Esophagus muscularis mucosa (tissue), 4 donors: ENCODE measurements at places on chromosomes 16 and 17.

DNA sequence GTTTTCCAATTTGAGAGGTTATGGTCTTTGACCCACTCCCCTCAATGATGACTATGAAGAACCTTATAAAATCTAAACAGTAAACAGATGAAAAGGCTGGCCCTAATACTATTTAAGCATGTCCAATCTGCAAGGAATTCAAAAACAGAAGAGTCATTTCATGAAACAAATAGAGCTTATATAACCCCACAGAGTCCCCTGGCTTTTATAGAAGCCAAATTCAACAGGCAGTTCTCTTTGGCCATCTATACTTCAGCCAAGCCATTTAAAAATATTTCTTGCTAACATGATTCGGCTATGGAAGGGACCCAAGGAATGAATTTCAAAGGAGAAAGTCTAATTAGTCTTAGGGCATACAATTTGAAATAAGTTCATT, 43.4 kb downstream of the SPOP start:
- DNase-seq, result no peak

DNA sequence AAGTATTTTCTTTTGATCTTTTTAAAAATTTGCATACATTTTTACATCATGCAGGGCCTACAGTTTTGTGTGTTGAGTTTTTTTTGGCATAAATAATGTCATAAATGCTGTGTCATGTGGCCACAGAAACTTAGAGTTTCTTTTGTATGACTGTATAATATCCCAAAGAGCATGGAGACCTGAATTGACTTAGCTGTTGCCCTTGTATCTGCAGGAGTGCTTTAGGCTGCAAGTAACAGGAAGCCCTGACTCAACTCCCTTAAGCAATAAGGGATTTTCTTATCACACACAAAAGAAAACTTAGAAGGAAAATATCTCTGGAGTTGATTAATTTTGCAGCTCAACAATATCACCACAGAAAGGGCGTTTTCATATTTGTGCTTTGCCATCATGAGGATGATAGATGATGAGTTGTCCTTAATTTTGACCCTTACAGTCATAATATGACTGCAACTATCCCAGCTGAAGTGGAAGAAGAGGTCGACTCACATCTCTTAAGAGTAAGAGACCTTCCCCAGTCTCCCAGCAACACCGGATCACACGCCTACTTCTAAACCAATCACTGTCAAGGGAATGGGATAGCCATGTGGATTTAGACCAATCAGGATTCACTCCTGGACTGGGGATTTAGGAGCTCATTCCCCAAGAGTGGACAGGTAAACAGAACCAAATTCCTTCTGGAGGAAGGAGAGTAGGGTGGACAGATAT, 138.9 kb downstream of the GSG1L start:
- no peak for DNase-seq

GRCh38 chr16:79988721-79989220, 388.2 kb upstream of the MAF start:
- DNase-seq, result no peak

DNA sequence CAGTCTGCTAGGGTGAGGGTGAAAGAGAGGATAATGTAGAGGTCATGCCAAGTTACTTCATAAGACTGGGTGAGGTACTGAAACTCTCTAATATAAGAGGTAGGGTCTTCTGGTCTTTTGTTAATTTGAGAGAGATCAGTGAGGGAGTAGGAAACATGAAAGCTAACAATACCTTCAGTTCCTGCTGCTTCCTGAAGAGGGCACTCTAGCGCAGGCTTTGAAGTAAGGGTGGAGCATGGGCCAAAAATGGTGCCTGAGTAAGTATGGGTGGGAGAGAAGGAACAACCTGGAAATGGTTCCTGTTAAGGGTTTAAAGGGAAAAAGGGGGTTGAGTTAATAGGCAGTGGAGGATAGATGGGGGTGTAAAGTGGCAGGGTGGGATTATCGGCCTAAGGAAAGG, 2449.5 kb downstream of the TP53TG3F start:
- DNase-seq, result peak; percentile 45

DNA sequence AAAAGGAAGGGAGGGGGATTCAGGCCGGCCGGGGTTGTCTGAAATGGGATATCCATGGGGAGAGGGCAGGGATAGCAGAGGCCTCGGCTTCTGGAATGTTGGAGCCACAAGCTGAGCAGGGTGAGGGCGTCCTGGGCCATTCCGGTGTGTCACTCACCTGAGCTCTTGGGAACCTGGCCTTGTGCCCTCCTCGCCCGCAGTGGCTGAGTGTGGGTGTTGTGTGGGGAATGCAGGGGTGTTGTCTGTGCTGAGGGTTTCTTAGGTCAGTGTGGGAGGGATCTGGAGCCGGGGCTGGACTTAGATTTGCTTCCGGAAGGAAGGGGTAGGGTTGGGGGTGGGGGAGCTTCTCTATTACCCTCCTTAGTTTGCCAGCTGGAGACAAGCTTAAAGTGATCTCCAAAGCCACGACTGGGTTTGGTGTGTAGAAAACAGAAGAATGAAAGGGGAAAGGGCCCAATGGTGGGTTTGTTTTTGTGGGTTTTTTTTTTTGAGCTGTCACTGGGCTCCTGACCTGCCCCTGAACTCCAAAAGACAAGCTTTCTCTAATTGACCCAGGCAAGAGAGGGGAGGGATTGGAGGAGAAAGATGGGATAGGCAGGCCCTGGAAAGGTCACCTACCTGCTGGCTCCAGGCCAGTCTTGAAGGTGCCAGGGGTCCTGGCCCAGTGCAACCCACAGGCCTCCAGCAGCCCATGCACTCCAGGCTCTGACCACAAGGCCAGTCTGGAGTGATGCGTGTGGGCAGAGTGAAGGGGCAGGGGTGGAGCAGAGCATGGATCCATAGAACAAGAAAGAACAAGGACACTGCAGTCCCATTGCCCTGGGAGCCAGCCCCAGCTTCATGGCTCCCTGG, at the start of gene SULT1A2:
Gene SULT1A2, minus strand, starts transcription at position 211 of the 852 bp plus-strand sequence. CDS start 1,120 bp downstream, outside the sequence.
- DNase-seq, result no peak

- no peak for DNase-seq
Measured at GRCh38 chr16:27798241-27798640, 248.3 kb downstream of the KATNIP start.

GRCh38 chr16:19524616-19525384, 1.1 kb downstream of the CCP110 start:
- no peak for DNase-seq

- DNase-seq, result no peak
Measured at GRCh38 chr16:88880226-88881006, 14.0 kb upstream of the PABPN1L start.

DNA sequence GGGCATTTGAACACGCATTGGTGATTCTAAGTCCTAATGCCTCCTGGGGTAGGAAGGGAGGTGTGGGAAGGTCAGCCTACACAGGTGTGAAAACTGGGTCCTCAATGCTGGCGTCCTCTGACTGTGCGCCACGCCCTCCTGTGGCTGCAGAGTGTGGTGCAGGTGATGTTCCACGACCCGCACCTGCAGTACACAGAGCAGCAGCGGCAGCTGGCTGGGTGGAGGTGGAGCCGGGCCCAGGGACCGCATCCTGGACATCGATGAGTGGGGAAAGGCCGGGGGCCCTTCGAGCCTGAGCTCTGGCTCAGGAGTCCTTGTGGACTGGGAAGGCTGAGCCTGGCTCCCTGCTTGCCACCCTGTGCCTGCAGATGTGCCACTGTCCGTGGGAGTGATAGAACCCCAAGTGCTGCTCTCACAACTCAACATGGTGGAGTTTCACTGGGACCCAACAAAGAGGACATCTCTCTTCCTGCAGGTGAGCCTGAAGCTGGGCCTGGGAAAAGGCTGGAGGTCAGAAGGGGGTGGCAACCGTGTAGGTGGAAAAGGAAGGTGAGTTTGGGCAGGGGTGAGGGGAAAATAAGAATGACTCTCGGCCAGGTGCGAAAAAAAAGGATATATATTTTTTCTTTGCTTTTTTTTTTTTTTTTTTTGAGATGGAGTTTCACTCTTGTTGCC, 14.0 kb upstream of the STAC2 start:
- DNase-seq, result no peak

DNA sequence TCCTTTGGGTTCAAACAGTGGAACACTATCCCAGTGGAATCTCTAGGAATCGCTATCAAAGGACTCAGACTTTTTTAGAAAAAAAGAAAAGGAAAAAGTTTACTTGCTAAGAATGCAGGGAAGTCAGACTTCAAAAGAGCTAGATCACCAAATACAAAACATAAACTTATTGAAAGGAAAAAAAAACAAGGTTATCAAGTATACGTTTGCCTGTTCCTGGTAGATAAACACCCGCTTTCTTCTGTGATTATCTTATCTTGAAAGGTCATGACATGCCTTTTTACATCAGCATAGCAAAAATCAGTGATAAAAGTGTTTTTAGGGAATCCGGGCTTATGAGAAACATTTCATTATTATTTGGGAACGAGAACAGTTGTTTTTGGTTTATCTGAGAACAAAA, 129.3 kb upstream of the TMEM97 start:
- no peak for DNase-seq

- DNase-seq, result no peak
Measured at GRCh38 chr16:12327971-12328726, 351.6 kb downstream of the SNX29 start.

GRCh38 chr17:81094509-81095382, 59.8 kb downstream of the BAIAP2 start:
- DNase-seq, result peak; percentile 97

DNA sequence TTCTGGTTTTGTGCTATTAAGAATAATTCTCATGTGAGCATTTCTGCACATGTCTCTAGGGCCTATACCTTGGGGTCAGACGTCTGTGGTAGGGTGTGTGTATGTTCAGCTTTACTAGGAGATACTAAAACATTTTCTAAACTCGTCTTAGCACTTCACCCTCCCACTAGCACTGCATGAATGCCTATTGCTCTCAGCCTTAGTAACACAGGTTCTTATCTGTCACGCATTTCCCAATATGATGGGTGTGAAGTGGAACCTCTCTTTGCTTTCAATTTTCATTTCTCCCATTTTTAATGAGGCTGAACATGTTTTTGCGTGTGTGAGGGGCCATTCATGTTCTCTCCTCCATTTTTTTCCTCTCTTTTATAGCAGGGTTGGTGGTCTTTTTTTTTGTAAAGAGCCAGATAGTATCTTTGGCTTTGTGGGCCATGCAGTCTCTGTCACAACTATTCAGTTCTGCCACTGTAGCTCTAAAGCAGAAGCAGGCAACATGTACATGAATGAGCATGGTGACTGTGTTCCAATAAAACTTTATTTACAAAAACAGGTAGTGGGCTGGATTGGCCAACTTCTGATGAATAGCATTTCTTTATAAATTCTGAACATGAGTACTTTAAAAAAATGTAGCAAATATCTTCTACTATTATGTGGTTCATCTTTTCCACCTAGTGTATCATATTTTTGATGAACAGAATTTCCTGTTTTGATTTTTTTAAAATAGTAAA, 354.0 kb downstream of the XYLT1 start:
- no peak for DNase-seq

- DNase-seq, result no peak
Measured at GRCh38 chr16:15493466-15494180, 59.2 kb downstream of the BMERB1 start.

- no peak for DNase-seq
Measured at GRCh38 chr17:67152824-67153223, 92.2 kb downstream of the HELZ start.

- DNase-seq, result no peak
Measured at GRCh38 chr16:27708651-27709050, 158.7 kb downstream of the KATNIP start.

- no peak for DNase-seq
Measured at GRCh38 chr17:6713130-6713917, at the start of gene SLC13A5. TSS of gene SLC13A5 (minus strand) at chr17:6713369. CDS start at chr17:6713333, 36 bp downstream.

DNA sequence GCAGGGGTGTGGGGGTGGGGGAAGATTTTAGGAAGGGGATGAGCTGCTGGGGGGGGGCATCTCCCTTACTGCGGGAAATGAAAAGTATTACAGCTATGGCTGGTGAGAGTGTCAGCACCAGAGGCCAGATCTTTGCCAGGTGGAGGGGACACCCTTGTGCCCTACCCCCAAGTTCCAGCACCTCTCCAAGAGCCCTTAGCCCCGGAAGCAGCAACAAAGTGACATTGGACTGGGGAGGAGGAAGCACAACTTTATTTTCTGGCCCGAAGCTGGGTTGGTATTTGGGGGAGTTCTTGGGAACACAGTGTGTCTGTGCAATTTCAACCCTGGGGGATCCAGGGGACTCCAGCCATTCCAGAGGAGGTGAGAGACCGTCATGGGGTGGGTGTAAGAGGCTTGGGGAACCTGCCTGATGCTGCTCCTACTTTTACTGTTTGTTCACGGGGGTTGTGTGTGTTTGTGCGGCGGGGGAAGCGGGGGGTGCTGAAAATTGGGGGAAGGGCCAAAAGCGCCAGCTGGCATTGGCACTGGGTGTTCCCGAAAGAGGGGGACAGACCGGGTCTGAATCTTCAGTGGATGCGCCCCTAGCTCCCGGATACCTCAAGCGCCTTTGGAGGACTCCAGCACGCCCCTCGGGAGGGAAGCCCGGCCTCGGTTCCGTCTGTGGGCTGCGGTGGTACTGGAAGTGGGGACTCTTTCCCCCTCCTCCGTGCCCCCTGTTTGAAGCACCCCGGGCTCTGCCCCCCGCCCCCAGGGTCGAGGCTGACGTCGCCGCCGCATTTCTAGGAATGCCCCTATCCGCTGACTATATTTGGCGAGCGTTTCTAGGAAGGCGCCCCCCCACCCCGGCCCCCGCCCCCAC, 230.3 kb downstream of the MRTFB start:
- no peak for DNase-seq

DNA sequence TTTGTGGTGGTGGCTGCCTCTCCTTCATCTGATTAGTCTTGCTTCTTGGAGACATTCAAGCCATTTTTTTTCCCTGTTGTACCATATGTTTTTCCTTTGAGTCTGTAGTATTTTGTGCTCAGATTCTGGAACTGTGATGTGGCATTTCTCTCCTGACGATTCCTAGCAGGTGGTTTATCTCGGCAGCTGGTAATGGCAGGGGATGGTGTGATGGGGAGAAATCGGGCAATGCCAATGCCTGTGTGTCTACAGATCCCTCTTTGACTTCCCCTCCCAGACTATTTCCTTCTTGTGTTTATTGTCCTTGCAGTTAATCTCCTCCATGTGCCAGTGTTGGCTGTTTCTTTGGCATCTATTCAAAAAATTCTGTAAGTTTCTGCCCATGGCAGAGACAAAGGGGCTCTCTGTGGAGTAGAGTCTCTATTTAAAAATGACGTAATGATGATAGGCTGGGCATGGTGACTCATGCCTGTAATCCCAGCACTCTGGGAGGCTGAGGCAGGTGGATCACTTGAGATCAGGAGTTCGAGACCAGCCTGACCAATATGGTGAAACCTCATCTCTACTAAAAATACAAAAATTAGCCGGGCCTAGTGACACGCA, 90.2 kb upstream of the ERCC4 start:
- DNase-seq, result no peak

GRCh38 chr17:39933912-39934311, 6.4 kb downstream of the LRRC3C start:
- no peak for DNase-seq

DNA sequence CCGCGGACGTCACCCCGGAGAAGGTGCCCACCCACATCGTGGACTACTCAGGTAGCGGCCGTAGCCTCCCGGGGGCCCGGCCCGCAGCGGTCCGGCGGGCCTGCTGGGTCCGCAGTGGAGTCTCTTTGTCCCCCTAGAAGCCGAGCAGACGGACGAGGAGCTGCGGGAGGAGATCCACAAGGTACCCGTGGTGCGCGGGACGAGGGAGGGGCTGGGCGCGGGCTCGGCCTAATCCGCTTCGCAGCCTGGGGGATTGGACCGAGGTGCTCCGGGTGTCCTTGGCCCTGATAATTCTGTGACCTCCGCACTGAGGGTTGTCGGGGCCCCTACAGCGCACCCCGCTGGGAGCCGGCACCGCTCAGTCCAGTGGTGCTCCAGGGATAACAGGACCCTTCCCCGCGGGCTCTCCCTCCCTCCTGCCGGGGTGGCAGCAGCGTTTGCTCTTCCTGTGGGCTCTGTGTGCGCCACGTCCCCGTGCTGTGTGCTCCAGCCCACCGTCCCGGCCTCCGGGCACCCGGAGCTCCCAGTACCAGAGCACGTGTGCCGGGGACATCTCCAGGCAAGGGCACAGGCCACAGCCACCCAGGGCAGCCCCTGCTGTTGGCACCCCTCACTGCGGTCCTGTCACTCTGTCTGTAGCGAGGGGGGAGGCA, 713 bp downstream of the RHOT2 start:
- DNase-seq, result no peak
